ENCODE measurements at places on chromosomes 3 and 15.

- no peak for DNase-seq
These were observed 333.5 kb upstream of the AZI2 start for GRCh38 chr3:28682121-28682520.

DNA sequence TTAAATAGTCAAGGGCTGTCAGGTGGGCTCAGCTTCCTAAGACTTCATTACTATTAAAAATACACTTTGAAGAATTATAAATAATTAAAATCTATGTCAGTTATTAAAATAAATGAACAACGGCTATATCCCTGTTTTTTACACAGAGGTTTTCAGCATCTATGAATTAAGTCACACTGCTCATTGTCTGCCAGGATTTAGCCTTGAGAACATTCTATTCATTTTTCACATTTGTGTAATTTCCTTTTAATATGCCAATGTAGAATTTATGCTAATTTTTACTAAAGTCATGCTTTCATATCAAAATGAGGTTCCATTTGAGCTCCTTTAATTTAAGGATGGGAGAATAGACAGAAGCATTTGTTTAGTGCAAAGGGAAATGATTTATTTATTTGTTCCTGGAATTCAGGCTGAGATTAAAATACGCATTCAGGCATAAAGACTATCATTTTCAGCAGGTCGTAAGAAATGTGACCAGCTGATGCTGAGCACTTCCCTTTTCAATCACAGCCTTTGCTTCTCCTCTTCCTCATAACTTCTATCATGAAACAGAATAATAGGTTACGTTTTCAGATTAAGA, 345.1 kb downstream of the MFSD1 start:
- DNase-seq: no peak

- DNase-seq: no peak
These were observed 77.6 kb upstream of the HRH1 start for GRCh38 chr3:11076711-11077110.

GRCh38 chr3:41102053-41102556, 97.2 kb upstream of the CTNNB1 start:
- no peak for DNase-seq

DNA sequence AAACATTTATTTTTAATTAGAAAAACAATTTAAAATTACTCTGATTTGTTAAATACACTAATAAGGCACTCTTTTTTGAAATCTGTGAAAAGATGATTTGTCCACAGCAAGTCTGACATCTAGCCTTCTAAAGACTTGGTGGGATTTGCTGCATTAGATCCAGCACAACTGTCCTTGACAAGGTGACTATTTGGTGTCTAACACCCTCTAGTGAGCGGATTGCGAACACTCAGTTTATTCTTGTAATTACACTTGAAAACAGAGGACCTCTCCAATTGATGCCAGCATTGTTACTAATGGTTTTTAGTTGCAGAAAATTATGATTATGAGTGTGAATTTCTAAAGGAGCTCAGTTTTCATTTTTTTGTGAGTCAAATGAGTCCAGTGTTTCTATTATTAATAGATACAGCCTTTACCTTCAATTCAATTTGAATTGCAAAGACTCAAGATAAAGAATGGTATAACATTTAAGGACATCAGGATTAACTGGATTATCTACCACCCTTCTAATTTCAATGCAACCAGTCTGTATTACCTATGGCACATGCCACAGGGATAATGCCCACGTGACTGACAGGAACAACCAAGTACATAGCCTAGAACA, 29.7 kb upstream of the STRIT1 start:
- no peak for DNase-seq

- DNase-seq: no peak
These were observed 857.7 kb downstream of the OTOL1 start for GRCh38 chr3:162354356-162354755.

DNA sequence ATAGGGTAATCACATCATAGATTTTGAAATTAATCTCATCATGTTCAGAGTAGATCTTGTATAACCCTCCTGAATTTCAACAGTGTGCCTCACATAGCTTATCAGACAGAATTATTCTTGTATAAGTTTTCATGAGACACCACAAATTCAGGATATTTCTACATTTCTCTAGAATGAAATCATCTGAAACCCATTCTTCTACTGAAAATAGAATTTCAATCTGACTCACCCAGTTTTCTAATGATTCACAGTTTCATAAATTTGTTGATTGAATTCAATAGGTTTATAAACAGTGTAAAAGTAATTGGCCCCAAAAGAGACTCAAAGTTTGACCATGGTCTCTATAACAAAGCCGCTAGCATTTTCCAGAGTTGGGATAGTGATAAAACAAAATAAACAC, 1082.6 kb upstream of the EPHA6 start:
- no peak for DNase-seq

DNA sequence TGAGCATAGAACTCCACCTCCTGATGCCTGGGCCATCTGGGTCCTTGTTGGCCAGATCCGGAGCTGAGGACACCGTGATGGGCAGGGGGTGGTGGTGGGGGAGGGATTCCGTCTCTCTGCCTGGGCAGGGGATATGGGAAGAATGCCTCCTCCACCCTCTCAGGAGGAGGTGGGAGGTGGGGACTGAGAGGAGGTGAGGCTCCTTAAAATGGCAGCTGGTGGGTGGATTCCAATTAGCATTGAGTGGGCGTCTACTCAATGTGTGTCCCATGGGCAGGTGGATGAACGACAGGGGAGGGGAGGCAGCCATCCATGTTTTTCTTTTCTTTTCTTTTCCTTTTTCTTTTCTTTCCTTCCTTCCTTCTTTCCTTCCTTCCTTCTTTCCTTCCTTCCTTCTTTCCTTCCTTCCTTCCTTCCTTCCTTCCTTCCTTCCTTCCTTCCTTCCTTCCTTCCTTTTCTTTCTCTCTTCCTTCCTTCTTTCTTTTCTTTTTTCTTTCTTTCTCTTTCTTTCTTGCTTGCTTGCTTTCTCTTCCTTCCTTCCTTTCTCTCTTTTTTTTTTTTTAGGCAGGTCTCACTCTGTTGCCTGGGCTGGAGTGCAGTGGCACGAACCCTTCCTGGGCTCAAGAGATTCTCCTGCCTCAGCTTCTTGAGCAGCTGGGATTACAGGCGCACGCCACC, 5.0 kb downstream of the SLC28A1 start:
- no peak for DNase-seq

GRCh38 chr3:121232309-121233225, 313.2 kb downstream of the POLQ start:
- DNase-seq: no peak

GRCh38 chr3:180321534-180321933, 280.4 kb upstream of the TTC14 start:
- DNase-seq: no peak

DNA sequence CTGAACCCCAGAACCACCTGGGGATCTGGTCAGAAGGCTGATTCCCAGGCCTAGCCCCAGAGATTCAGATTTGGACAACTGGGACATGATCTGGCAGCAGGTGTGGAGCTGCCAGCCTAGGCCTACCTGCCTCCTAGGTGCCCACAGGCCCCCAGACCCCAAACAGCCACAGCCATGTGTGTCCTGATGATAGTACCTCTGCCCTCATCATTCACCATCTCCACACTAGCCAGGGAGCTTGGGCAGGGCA, 34.7 kb downstream of the HMCES start:
- DNase-seq: no peak

- no peak for DNase-seq
These were observed 235.1 kb upstream of the TPRG1 start for GRCh38 chr3:188936597-188937107.

- peak; percentile 90 for DNase-seq
These were observed 2.4 kb downstream of the CIB1 start for GRCh38 chr15:90231028-90232017.

- no peak for DNase-seq
These were observed 544 bp upstream of the GATM start for GRCh38 chr15:45378913-45379262.

DNA sequence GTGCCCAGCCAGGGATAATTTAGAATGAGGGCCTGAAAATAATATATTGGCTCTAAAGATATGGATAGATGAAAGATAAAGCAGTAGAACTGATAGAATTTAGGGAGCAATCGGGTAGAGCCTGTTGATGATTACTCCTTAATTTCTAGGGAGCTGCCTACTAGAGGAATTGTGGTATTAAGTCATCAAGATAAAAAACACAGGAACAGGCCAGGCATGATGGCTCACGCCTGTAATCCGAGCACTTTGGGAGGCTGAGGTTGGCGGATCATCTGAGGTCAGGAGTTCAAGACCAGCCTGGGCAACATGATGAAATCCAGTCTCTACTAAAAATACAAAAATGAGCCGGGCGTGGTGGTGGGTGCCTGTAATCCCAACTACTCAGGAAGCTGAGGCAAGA, 130.4 kb downstream of the PCCB start:
- no peak for DNase-seq

- no peak for DNase-seq
These were observed 84.0 kb upstream of the SKOR1 start for GRCh38 chr15:67741308-67741707.

DNA sequence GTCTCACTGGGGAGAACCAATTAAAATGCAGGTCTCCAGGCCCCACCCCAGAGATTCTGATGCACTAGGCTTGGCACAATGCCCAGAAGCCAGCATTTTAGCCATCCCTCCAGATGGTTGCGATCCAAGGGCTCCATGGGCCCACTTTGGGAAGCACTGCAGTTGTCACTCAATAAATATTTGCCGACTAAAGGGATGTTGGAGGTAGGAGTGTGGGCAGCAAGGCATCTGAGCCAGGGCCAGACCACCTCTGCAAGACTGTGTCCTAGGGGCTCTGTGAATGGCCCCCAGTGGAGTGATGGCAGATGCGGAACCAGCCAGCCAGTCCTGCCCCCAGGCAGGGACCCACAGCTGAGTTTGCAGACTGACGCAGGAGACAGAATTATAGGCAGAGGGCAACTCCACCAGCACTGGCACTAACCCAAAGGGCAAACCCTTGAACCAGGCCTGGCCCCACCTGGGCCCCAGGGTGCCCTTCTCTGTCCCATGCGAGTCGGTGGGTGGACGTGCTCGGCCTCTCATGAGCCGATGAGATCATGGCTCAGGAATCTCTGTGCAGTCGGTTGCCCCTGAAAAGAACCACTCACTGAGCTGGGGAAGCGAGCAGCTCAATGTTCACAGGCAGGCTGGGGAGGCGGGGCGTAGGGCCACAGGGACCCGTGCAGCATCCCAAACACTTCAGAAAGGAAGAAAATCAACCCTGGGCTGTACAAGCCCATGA, 49.7 kb downstream of the SEMA5B start:
- DNase-seq: no peak

DNA sequence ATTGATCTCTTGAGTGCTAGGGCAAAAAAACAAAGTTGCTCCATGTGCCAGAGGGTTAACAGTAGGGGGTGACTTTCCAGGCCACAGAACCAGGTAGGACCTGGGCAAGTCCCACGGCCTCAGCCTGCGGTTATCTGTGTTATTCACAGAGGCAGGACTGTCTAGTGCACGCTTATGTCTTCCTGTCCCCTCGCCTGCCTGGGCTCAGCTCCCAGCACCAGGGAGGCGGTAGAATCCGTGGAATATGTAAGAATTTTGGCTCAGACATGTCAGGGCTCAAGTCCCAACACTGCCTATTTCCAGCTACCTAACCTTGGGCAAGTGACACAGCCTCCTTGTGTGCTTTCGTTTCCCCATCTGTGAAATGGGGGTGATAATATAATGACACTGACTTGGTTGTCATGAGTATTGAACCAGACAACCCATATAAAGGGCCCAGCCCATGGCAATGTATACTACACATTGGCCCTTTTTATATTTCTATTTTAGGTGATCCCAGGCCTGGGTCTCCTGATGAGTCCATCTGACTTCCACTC, 44.3 kb upstream of the FLNB start:
- DNase-seq: no peak

- DNase-seq: no peak
These were observed 7.8 kb downstream of the SLC24A1 start for GRCh38 chr15:65629548-65629947.

DNA sequence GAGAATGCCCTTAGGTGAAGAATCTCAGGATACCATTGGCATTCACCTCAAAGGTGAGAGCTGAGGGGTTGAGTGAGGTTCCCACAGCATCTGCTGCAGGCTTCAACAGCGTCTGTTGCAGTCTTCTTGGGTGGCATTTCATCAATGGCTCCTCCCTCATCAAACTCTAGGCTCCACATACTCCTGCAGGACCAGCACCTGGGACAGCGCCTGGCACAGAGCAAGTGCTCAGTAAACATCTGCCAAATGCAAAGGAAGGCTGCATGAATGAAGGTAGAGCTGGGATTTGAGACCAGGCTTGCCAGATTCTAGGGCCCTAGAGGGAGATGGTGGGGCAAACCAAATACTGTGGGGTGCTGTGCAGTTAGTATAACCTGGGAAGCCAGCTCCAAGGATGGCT, 9.6 kb downstream of the TRH start:
- no peak for DNase-seq

DNA sequence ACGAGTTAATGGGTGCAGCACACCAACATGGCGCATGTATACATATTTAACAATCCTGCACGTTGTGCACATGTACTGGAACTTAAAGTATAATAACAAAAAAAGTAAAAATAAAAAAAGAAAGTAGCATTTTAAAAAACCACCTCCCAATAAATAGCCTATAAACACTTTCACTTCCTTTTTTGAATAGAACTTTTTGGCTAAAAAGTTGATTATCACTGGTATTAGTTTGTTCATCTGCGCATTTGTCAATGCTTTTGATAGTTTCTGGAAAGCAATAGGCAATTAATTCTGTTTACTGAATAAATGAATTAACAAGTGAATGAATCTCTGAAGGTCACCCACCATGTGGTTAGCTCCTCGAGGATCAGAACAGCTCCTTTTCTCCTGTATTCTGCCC, 179.9 kb downstream of the SLC9A9 start:
- no peak for DNase-seq

DNA sequence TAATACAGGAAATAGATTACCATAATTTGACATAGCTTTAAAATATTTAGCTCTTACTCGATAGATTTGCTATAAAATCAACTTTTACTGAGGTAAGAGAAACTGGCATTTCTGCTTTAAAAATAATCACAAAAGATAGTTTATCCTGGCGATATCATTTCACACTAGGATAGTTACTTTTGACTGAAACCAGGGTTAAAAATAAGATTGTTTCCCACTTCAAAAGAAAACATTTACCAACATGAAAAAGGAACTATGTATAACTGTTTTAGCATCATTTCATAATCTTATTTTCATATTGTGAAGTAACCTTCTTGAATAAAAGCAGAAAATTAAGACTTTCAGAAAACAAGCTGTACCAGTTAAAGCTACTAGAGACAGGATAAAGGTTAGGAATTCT, 15.3 kb downstream of the PSMD6 start:
- no peak for DNase-seq

DNA sequence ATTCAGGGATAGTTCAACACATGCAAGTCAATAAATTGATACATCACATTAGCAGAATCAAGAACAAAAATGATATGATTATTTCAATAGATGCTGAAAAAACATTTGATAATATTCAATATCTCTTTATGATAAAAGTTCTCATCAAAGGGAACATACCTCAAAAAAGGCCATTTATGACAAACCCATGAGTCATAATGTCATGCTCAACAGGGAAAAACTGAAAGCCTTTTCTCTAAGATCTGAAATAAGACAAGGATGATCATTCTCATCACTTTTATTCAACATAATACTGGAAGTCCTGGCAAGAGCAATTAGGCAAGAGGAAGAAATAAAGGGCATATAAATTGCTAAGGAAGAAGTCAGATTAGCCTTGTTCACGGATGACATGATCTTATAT, 54.1 kb upstream of the TMEM158 start:
- DNase-seq: no peak

All from CD4-positive, alpha-beta T cell treated with Interleukin-15 for 1 hour (primary cell).